ENCODE measurements at places on chromosomes 16 and 17. TPM values are rescaled to one million over a fixed set of nuclear protein-coding genes. Genes with fewer than 3 reads are reported as not detected.
A peak's percentile ranks its signal among the peaks of the same experiment; 100 is the strongest.

DNA sequence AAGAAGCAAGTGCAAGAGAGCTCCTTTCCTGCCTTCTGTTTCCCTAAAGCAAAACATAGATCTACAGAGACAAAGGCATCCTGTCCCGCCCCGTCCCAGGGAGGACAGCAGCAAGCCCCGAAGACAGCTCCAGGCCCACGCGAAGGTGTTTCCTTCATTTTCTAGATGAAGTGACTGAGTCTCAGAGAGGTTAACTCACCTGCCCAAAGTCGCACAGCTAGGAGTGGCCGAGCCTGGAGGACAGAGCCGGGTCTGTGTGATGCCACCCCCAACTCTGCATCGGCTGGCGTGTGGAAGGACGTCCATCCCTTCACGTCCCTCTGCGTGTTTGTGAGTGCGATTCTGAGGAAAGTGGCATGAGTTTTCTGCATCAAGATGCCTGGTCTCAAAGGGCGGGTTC, 187.2 kb upstream of the CHMP6 start:
- no peak for DNase-seq

DNA sequence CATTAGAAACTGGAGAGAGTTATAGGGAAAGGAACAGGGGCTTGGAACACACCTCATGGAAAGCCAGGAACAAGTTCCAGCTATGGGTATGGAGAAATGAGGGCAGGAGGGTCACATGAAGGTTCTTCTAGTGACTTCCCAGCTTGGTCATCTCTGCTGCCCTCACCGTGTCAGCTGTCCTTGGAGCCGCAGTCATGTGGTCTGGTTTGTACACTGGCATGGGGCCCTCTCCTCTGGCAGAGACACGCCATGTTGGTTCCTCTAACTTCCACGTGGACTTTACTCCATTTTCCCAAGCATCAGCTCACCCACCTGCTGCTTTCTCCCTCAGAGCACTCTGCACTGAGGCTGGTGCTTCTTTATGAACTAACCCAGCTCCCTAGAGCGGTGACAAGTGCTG, 26.3 kb downstream of the MPG start:
- DNase-seq = no peak

GRCh38 chr16:80948886-80949493, 57.7 kb downstream of the CMC2 start:
- DNase-seq = no peak

DNA sequence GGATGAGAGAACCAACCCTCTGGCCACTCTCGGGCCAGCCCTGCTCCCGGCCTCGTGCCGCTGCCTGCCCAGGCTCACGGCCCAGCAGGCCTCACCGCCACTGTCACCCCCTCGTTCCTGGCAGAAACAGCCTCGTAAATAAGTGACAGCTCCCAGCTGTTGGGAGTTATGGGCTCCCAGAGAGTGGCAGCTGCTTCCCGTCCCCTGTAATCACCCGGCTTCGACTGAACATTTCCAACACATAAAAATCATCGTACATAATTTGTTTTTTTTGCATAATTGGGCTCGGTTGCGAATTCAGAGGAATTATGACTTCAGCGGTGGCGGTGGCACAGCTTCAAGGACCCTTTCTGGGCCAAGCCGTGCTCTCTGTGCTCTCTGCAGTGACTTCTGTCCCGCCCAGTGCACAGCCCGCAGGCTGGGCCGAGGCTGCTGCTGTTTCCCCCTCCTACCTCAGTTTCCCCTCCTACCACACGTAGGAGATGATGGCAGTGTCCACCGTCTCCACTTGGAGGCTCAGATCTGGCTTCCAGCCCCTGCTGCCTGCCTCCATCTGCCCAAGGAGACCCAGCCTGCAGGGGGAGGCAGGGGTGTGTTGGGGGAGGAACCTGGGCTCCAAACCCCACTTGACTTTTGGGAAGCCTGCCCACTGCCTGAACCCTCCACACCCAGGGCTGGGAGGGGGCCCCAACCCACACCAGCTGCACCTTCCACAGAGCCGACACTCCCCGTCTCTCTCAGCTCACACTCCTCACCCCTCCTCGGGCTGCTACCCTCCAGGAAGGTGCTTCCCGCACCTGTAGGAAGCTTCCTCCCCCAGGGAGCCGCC, 84.9 kb downstream of the RTN4RL1 start:
- peak; percentile 74 for DNase-seq

DNA sequence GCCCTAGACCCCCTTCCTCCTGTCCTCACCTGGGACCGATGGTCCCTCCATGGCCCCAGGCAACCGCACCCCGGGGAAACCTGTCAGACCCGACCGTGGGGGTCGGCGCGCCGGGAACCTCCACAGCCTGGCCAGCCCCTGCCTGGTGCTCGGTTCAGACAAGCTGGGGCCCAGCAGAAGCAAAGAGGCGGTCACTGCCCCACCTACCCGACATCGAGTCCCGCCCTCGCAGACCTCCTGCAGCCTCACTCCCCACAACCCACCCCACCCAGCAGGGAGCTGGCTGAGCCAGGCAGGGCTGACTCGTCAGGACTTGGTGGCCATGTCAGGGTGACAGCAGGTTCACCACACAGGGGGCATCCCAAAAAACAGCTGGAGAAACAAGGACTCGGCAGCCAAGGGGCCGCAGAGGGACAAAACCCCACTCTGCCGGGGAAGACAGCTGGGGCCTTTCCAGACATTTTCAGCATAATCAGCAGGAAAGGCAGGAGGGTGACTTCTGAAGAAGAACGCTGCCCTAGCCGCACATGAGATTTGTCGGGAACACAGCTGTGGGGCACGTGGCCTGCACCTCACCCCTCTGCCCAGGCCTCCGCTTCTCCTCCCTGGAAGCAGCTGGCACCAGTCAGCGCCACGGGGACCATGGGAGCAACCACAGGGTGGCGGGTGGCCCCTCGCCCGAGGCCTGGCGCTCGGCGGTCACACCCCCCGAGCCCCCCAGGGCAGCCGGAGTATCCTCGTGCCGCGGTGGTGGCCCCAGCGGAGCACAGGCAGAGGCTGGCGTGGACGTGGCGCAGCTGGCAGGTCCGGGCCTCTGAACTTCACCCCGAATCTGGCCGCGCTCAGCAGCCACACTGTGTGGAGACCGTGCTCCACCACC, 22.9 kb downstream of the GNPTG start:
- no peak for DNase-seq

DNA sequence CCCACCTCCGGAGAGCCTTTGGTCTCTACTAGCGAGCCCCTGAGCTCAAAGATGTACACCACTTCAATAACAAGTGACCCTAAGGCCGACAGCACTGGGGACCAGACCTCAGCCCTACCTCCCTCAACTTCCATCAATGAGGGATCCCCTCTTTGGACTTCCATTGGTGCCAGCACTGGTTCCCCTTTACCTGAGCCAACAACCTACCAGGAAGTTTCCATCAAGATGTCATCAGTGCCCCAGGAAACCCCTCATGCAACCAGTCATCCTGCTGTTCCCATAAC, 702 bp downstream of the SPN start:
- no peak for DNase-seq

The MYO15A gene
- 5.8 TPM for polyA plus RNA-seq

The NUDT7 gene
- polyA plus RNA-seq = 5.4 TPM

The GLP2R gene
- polyA plus RNA-seq = not detected
